ENCODE measurements at places on chromosomes 6 and 20. TPM values are rescaled to one million over a fixed set of nuclear protein-coding genes. Genes with fewer than 3 reads are reported as not detected.

The NRN1 gene
- not detected for total RNA-seq

The JAG1 gene
- total RNA-seq: 3.2 TPM

The RBBP8NL gene
- not detected for total RNA-seq

The DPPA5 gene
- total RNA-seq: not detected

The BPIFA1 gene
- total RNA-seq: not detected

The TMEM217 gene
- 2.0 TPM for total RNA-seq

The STMND1 gene
- total RNA-seq: not detected

The MAFB gene
- 0.71 TPM for total RNA-seq

The SIRPG gene
- total RNA-seq: not detected

The CST1 gene
- total RNA-seq: not detected

All from myometrial cell (primary cell).